ENCODE measurements at places on chromosomes 4 and X.

DNA sequence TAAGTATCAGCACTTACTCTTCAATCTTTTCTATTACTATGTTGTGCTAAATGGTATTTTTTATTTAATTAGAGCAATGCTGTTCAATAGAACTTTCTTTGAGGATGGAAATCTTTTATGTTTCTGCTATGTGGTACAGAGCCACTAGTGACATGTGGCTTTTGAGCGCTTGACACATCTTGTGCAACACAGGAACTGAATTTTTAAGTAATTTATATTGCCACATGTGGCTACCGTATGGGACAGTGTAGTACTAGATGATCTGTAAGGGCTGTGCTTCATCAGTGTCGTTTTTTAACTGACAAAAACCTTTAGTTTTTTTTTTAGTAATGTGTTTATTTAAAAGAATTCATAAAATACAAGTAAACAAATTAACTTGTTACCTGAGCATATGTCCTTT, 22.4 kb downstream of the HPRT1 start:
- peak; percentile 57 for DNase-seq

- DNase-seq = no peak
Observed at GRCh38 chrX:104193485-104193884, 27.2 kb downstream of the FAM199X start.

GRCh38 chr4:24836661-24837242, 41.4 kb downstream of the SOD3 start:
- no peak for DNase-seq

DNA sequence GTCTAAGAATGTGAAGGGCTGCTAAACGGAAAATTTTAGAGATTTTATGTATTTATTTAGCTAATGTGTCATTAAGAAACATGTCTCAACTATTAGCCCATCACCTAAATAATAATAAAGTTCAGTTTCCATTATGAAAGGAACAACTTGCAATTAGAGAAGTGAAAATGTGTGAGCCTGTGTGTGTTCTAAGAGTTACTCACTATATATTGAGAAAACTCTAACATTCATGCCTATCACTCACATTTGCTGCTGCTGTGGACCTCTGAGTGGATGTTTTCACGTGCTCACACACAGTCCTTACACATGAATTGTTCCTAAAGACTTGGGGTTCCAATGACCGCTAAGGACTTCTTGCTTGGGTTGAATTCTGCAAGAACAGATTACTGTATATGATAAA, 364.0 kb downstream of the TMA16 start:
- DNase-seq = no peak

DNA sequence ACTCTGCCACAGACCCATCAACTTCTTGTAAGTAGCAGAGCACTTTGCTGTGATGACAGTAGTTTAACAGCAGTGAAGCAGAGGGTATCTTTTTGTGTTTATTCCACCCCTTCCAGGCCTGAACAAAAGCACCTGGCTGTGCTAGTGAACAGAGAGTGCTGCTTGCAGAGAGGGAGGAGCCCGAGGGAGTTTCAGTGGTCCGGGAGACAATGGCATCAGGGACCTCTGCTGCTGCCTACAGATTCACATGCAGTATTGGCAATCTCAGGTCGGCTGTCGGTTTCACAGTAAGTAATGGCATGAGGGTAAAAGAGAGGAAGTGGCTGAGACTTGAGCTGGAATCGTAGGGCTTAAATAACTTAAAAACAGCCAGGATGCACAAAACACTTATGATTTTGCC, 755.8 kb downstream of the RPA4 start:
- no peak for DNase-seq

DNA sequence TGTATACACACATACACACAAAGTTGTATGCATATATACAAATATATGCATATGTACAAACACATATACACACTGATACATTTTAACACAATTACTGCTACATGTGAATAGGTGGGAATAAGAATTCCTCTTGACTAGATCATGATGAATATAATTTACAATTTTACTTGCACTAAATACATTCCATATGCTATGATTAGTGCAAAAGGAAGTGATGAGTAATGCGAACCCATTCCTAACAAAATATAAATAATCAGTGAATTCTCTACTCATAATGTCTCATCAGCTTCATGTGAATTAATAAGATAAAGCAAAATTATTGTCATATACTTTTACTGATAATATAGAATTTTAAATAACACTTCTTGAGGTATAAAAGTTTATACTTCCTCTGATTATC, 1077.3 kb upstream of the PCDH10 start:
- DNase-seq = no peak

GRCh38 chr4:8150152-8151090, 8.2 kb downstream of the ABLIM2 start:
- no peak for DNase-seq

DNA sequence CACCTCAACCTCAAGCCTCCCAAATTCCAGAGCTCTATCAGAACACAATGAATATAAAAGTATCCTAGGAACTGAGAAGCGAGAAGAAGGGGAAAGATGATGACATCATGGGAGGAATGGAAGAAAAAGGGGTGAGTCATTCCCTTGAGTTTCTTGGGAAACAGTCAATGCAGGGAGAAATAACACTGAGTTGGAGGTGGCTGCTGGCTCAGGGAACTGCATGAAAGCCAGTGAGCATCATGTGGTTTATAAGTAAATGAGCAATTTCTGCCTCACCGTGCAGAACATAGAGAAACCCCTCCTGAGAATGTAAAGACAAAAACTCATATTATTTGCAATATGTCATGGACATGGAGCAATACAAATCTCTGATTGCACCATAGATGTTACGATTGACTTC, 73.3 kb downstream of the SHOX start:
- peak; percentile 60 for DNase-seq

DNA sequence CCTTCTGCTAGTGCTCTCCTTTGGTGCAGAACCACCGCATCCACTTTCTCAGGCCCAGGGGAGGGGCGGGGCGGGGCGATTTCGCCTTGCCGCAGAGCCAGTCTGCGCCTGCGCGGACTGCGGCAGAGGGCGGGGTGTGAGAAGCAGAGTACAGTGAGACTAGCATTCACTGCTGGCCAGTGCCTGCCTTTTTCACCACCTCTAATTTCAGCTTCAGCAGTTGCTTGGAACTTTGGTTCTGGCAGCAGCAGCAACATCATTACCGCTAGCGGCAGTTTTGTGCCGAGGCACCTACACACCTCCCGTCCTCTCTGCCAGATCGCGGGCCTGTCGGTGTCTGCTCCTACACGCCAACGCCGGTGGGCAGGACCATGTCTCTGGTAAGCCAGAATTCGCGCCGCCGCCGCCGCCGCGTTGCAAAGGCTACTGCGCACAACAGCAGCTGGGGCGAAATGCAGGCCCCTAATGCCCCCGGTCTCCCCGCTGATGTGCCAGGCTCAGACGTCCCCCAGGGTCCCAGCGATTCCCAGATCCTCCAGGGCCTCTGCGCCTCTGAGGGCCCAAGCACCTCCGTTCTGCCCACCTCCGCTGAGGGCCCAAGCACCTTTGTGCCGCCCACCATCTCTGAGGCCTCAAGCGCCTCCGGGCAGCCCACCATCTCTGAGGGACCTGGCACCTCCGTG, at the start of gene MAGEE1:
MAGEE1 (plus strand) TSS at position 151 of the 683 bp plus-strand sequence; CDS start at position 372, 221 bp downstream.
- DNase-seq = peak; percentile 54

GRCh38 chr4:169397762-169398161, 127.0 kb upstream of the SH3RF1 start:
- peak; percentile 75 for DNase-seq

- DNase-seq = no peak
Observed at GRCh38 chrX:34332334-34332733, 200.2 kb upstream of the FAM47A start.

GRCh38 chr4:145681518-145681917, 1.6 kb downstream of the C4orf51 start:
- no peak for DNase-seq

Data from AG10803 (cell line).